ENCODE measurements at places on chromosomes 1 and 21.

DNA sequence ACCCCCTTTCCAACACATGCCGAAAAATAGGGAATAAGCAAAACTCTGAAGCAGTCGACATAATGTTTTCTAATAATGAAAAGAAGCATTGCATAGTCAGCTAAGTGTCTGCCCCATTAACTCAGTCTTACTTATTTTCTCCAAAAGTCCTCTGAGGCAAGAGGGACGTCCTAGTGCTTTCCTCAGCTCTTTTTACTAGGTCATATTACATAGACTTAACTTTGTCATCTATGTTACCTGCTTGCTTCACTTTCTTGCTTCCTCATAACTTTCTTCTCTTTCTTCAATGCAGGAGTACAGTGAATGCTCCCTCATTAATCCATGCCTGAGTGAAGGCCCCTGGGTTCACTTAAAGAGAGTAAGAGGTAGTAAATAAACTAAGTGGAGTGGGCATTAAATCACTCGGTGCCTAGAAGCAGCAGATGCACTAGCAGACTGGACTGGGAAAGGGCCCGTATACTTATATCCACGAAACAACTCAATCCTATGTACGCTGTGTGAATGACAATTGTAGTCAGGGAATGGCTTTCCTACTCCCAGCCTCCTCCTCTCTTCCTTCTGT, 210.5 kb upstream of the SPAG17 start:
- DNase-seq: no peak

- no peak for DNase-seq
Observed at GRCh38 chr1:160836981-160837557, 25.6 kb downstream of the CD244 start.

GRCh38 chr1:63966016-63966415, 192.2 kb downstream of the ROR1 start:
- no peak for DNase-seq

DNA sequence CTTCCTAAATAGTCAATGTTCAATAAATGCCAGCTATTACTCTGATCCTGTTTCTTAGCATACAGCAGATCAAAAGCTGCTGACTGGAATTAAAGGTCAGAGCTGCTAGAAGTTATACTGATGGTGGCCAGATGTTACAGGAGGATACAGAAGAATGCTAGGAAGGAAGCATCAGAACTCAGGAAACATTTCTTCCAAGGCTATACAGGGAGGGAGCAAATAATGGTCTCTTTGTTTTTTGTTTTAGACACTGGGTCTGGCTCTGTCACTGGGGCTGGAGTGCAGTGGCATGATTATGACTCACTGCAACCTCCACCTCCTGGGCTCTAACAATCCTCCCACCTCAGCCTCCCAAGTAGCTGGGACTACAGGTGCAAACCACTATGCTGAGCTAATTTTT, 175.5 kb downstream of the RGS7 start:
- no peak for DNase-seq

DNA sequence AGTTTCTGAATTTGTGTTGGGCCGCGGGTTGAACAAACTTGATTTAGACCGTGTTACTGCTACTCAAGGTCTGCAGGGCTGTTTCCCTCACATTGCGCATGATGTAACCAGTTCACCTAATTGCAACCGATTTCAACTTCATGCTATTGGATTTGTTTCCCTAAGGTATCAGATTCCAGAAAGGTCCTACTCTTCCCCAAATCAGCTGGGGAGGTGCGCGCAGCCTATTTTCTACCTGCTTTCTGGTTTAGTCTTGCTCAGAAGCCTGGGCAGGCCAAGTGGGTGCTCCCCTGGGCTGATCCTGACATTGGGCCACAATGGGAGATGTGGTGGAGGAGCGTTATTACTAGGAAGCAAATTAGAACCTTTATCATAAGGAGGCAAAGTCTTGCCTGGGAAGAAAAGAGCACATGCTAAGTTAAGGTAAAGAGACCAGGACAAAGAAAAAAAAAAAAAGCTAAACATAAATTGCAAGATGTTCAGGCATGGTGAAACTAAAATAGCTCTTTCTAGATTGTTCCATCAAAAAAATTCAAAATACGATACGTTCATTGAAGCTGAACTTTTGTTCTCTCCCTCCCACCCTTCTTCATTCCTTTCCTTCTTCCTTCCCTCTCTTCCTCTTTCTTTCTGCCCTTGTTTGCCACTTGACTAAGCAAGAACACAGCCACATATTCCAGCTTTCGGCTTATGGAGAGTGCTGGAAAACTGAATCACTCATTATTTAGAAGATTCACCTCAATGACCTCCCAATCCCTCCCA, 28.8 kb upstream of the TARBP1 start:
- no peak for DNase-seq

DNA sequence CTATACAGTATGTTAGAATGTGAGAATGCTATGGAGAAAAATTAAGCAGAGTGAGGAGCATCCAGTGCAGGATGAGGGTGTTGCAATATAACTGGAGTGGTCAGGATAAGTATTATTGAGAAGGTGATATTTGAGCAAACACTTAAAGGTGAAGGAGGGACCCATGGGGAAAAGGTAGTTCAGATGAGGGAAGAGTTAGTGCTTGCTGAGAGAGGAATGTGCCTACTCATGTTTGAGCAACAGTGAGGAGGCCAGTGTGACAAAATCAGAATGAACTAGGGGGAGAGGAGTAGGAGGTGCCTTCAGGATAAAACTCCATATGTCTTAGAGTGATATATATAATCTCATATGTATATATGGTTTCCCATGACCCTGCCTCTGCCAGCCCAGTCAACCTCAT, 6.2 kb upstream of the TRIM45 start:
- DNase-seq: no peak

DNA sequence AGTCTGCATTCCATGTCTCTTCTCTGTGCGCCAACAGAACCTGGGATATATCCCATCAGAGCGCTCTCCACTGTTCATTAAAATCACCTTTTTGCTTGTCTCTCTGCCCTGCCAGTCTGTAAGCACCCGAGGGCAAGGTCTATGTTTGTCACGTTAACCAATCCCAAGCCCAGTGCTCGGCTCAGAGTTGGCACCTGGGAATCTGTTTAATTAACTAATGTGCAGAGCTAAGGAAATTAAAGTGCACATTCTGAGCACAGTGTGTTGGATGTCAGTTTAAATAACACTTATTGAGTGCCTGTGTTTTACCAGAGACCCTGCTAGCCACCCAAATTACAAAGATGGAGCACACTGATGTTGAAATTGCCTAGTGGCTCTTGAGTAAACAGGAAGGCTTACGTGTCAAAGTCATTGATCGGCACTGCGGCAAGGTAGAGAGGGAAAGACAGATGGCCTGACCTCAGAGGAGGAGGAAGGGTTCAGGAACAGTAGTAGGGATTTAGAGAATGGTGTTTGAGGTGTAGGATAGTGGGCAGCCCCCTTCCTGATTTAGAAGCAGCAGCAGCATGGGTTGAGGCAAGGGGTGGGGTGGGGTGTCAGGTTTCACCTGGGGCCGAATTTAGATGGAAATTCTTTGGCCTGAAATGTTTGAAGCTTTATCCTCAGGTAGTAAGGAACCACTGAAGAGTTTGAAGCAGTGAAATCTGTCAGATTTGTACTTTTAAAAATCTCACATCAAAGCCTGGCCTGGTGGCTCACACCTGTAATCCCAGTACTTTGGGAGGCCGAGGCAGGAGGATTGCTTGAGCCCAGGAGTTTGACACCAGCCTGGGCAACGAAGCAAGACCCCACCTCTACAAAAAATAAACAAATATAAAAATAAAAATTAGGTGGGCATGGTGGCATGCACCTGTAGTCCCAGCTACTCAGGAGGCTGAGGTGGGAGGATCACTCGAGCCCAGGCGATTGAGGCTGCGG, 7.7 kb downstream of the ARMH1 start:
- no peak for DNase-seq

- no peak for DNase-seq
Observed at GRCh38 chr1:204503122-204503912, 8.7 kb upstream of the PIK3C2B start.

Data from GOT3 (cell line).